Right lung (tissue), 10 donors: ENCODE measurements at places on chromosomes 1 and 21. TPM values are rescaled to one million over a fixed set of nuclear protein-coding genes. Genes with fewer than 3 reads are reported as not detected.

Gene HES3
- polyA plus RNA-seq: not detected

Gene RNU1-1
- polyA plus RNA-seq: 2.7 TPM

Gene APOBEC4
- polyA plus RNA-seq: 1.3 TPM

Gene KCNN3
- polyA plus RNA-seq: 2.3 TPM

Gene DMAP1
- polyA plus RNA-seq: 66.6 TPM

Gene F13B
- polyA plus RNA-seq: 0.59 TPM

Gene ALDH9A1
- 128 TPM for polyA plus RNA-seq

Gene TAS1R1
- polyA plus RNA-seq: 0.17 TPM

Gene LCK
- 1.1 TPM for polyA plus RNA-seq

Gene TMPRSS2
- polyA plus RNA-seq: 54.4 TPM

Gene AADACL3
- not detected for polyA plus RNA-seq

Gene CFHR4
- not detected for polyA plus RNA-seq

Gene ANXA9
- 8.8 TPM for polyA plus RNA-seq

Gene FCRL5
- 0.06 TPM for polyA plus RNA-seq

Gene CFAP74
- polyA plus RNA-seq: 1.5 TPM

Gene SLC37A1
- 9.8 TPM for polyA plus RNA-seq

Gene TMCC2
- 7.8 TPM for polyA plus RNA-seq

Gene MFSD2A
- 159 TPM for polyA plus RNA-seq

Gene TACSTD2
- 8.5 TPM for polyA plus RNA-seq

Gene TMEM240
- 4.4 TPM for polyA plus RNA-seq

Gene CDCA8
- polyA plus RNA-seq: 29.2 TPM

Gene GSTM1
- polyA plus RNA-seq: 172 TPM

Gene SPRR2G
- polyA plus RNA-seq: not detected

Gene LMX1A
- polyA plus RNA-seq: 0.04 TPM

Gene RAB25
- polyA plus RNA-seq: 62.6 TPM

Gene OR6K3
- polyA plus RNA-seq: not detected

Gene TNFRSF4
- polyA plus RNA-seq: 2.9 TPM

Gene DNASE2B
- 0.09 TPM for polyA plus RNA-seq

Gene C1orf185
- polyA plus RNA-seq: not detected

Gene OR2T29
- not detected for polyA plus RNA-seq

Gene LCE2B
- polyA plus RNA-seq: not detected
